HS-5 (cell line): ENCODE measurements at places on chromosomes 2 and 18.

GRCh38 chr2:43790147-43790546 is 16.3 kb downstream of the DYNC2LI1 start:
- no peak for DNase-seq

GRCh38 chr2:43230351-43230885 is 4.0 kb upstream of the ZFP36L2 start:
- no peak for DNase-seq

GRCh38 chr2:119645173-119645855 is 33.7 kb upstream of the TMEM177 start:
- peak; percentile 53 for DNase-seq

DNA sequence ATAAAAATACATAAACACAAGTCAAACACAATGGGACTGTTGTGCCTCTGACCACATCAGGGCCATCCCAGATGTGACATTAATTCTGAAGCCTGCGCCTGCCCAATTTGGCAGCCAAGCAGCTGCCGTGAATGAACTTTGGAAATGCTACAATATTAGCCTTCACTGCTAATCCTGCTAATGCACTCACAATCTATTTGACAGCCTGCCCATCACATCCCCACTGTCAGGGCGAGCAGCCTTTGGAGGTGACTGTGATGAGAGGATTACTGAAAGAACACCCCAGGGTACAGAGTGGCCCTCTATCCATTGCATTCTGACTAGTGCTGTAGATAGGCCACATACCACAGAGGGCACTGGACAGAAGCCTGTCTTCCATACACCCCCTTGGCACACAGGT is 21.6 kb downstream of the OSR1 start:
- DNase-seq, result no peak

- no peak for DNase-seq
These were observed 732.2 kb downstream of the GALR1 start for GRCh38 chr18:77981874-77982273.

GRCh38 chr18:48690494-48690893 is 151.7 kb downstream of the CTIF start:
- DNase-seq, result no peak

DNA sequence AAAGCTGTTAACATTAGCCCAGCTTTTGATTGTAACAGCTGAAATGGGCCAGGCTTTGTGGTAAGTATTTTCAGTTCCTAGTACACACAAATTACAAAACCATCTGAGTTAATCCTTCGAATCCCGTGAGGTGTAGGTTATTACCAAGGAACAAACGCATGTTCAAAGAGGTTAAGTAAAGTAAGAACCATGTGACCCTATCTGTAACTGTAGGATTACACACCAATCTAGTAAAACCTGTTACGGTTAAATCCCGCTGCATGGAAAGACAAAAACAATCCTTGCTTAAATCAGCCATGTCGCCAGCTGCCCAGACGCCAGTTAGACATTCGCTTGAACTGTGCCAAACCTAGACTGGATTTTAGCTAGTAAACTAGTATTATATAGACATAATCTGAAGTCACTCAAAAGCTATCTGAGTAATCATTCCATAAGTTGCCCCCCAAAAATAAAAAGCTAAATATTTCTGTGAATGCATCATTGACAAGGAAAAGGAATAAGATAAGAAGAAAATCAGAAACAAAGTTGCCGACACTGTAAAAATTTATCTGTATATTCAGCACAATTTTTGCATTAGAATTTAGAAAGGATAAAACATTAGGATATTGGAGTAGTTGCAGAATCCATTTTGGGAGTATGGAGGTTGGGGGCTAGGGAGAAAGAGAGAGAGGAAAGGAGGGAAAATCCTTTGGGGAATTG is 638.0 kb downstream of the CNTNAP5 start:
- no peak for DNase-seq

DNA sequence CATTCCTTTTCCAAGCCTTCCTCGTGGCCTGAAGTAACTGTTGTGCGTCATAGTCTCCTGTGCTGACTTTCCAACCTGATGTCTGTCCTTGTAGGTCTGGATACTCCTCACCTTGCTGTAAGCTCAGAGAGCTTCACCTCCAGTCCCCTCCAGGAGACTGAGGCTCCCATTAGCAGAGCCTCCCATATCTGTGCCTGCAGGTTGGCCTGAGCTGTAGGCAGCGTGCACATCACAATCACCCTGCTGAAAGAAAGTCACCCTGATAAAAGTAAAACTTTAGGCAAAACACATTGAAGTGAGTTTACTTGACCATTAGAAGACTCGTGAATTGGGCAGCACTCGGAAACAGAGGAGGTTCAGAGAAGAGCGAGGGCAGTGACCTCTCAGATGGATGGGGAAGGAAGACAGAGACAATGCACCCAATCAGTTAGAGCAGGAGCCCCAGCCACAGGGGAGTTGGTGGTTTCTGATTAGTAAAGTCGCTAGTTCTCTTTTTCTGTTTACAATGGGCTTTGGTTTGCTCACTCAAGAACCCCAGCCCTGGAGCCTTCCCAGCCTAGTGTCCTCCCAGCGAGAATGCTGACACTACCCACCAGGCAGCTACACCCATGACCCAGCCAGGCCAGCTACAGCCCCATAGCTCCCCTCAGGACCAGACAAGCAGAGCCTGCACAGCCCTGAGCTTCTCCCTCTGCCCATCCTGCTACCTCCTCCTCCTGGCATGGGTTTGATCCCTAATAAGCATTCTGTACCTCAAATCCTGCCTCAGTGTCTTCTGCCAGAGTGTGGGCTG is 12.1 kb upstream of the TPO start:
- no peak for DNase-seq

GRCh38 chr2:152587187-152587947 is 129.9 kb downstream of the PRPF40A start:
- DNase-seq, result peak; percentile 65

DNA sequence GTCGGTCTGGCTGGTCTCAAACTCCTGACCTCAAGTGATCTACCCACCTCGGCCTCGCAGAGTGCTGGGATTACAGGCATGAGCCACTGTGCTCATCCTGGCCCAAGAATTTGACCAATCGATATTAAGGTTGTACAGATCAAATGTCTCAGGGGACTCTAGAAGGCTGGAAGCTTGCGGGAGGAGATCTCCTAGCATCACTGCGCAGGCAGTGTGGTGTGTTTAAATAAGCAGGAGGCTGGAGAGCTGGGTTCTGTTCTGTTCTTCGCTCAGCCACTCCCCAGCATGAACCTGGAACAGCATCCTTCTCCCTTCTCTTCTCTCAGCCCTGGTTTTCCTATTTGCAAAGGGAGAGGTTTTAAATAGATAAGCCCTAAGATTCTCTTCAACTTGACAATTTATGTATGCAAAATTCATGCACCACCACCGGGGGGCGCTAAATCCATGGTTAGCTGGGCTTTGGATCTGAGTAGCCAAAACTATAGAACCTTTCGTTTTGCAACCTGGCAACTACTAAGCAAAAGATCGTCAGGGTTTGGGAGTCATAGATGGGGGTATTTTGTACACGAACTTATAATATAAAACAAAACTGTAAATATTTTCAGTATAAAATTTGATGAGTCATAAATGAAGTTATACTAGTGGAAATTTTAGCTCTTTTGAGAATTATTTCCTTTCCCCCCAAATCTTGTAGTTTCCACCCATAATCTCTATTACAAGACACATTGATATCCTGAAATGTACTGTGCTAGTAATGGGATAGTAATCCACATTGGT is 60.6 kb downstream of the SLC16A14 start:
- no peak for DNase-seq

DNA sequence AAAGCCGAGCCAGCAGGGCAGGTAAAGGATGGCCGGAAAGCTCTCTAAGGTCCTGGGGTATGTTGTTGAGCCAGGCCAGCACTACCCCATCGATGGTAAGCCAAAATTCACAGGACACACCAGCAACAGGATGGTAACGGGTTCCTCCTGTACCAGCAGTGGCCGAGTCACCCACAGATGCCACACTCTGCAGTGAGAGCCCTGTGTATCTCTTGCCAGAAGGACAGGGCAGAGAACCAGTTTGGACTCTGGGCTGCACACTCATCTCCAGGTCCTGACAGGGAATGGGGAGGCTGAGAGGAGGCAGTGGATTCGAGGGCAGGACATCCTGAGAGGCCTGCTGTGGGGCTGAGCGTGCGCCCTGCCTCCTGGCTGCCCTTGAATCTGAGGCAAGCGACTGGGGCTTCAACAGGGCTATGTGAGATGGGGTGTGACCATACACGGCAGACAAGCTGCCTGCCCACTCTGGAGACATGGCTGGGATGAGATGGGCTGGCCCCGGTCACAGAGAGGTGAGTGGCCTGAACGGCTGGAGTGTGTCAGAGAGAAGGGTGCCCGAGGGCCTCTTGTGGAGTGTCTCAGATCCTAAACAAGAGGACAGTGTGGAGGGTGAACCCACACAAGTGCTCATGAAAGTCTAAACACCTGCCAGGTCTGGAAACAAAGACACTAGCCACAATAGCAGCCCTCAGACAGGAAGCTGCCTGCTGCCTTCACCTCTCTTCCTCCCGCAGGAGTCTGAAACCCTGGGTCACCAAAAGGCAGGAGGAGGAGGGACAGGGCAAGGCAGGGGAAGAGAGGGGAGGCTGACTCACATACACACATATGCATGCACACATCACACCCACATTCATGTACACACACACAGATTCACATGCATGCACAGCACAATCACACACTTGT is 182.3 kb downstream of the LOXHD1 start:
- DNase-seq, result no peak

DNA sequence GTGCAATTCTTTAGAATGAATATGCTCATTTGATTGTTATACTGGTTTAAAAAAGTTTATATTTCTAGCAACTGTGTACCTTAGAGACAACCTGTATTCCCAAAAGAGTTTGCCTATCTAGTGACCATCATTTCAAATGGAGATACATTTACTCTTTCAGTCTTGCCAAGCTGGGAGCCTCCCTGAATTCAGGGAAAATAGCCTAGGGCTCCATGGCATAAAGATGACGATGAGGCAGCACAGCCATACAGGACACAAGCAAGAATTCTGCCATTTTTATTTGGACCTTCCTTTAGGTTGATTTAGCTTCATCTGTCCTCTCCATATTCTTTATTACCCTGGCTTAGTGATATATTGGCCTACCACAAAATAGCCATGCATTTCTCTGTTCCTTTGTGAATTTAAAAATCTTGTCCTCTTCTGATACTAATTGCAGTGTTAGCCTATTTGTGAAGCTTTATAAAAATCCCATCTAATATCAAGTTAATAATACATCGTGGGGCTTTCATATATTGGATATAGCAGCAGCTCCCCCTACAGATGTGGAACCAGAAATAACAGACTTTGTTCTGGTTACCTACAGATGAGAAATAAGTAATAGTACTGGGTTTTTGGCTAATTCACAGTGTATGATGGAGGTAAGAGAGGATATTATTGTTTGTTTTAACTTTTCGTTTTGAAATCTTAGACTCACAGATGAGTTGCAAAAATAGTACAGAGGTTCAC is 1661.9 kb upstream of the PIK3C3 start:
- DNase-seq, result no peak

GRCh38 chr2:148650881-148651280 is 6.3 kb downstream of the EPC2 start:
- no peak for DNase-seq

- no peak for DNase-seq
These were observed 65.4 kb upstream of the PXDN start for GRCh38 chr2:1809726-1810125.

DNA sequence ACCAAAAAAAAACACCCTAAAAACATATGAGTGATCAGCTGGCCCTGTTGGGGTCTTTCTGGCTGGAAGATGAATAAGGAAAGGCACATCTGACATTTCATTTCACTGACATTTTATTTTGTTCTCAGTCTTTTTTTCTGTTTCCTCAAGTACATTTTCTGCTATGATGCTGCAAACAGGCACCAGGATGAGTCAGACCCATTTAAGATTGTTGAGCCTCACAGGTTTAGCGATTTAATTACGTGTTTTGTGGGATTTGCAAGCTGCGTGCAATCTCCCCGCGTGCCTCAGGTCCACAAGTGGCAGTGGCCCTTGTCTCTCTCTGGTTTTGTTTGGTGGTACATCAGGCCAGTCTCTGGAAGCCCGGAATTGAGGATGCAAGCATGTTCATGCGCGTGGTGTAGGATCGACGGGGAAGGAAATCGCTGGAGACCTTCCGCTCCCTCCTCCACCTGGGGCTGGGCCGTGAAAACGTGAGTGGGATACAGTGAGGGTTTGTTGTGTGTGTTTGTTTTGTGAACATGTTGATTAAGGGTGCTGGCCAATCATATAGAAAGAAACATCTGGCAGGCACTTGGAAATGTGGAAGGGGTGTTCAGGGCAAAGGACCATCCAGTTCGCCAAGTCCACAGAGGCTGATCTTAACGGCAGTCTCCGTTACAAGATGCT is 120.2 kb upstream of the ZNF516 start:
- no peak for DNase-seq

GRCh38 chr2:61263830-61264229 is 101.8 kb downstream of the C2orf74 start:
- no peak for DNase-seq

GRCh38 chr2:190050001-190050400 is 12.5 kb downstream of the MSTN start:
- DNase-seq, result no peak

DNA sequence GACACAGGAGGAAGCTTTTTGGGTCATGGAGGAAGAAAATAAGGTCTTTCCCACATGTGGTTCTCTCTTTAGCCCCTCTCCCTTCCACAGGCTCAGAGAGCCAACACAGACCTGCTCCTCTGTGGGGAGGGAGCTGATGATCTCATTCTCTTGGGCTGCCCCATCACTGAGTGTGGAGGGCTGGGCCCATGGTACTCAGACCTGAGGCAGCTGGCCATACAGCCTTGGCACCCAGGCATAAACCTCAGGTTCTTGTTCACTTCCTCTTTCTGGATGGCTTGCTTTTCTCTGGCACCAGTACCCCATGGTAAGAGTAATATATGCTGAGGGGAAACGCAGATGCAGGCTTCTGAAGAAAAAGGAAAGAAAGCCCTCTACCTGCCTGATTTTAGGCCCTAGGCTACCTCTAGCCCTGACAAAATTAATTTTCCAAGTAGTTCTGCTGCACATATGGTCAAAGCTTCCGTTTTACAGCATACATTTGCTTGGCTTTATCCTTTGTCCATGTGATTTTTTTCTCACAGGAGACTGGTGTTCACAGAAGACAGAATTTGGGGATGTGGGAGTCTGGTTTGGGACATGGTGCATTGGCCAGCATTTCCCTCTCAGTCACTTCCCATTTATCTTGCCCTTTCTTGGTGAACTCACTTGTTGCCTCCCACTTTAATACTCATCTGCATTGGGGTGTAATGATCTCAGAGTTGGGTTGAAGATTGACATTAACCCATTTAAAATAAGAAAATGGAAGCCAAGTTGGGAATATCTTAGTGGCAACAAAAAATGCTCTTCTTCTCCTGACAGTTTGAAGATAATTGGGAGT is 11.1 kb downstream of the DHRS9 start:
- DNase-seq, result no peak
